Stimulated activated CD8-positive, alpha-beta memory T cell treated with anti-CD3 and anti-CD28 coated beads, Interleukin-4, amount 100 ng/mL, for 4 hours (primary cell): ENCODE measurements at places on chromosomes 1 and 21.
A peak's percentile ranks its signal among the peaks of the same experiment; 100 is the strongest.

- peak; percentile 7 for DNase-seq
Observed at GRCh38 chr1:159197561-159198557, 6.8 kb upstream of the ACKR1 start.

DNA sequence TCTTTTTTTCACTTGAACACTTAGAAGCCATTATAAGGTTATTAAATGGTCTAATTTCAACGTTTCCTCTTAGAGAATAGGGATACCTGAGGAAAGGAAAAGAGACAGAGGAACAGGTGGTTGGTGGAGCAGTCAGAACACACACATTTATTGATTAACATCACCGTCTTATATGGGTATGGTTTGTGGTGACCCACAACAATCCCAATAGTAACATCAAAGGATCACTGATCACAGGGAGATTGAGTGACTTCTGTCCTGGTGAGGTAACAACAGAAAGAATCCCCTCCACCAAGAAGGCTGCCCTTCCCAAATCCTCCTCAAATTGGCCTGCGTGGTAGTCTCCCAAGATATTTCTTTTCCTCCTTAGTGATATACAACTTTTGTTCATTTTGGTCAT lies 474.0 kb downstream of the PLPP3 start:
- no peak for DNase-seq

DNA sequence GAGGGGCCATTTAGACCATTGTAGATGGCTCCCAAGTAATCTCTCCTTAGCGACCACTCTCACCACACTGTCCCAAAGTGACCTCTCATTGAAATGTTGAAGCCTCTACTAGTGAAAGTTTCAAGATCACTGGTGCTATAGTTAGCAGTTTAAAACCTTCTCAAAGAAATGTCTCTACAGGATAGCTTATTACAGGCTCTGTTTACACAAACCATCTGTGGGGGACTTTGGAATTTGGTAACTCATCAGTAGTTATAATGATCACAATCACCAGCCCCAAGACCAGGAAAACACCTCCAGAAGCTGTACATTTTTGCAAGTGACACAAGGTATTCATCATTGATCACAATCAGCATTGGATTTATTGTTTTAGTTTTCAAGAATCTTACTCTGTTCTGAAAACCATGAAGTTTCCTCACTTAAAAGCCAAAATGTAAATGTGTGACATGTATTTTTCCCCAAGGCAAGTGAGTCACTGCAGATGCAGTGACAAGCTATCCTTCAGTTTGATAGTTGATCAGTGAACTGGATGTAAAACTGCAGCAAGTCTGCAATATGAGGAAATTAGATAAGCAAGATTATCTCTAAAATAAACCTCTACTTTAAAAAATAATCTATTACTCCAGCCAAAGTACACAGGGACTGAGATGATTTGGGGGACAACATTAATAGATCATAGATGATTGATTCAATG lies 41.9 kb downstream of the C21orf91 start:
- DNase-seq: no peak

DNA sequence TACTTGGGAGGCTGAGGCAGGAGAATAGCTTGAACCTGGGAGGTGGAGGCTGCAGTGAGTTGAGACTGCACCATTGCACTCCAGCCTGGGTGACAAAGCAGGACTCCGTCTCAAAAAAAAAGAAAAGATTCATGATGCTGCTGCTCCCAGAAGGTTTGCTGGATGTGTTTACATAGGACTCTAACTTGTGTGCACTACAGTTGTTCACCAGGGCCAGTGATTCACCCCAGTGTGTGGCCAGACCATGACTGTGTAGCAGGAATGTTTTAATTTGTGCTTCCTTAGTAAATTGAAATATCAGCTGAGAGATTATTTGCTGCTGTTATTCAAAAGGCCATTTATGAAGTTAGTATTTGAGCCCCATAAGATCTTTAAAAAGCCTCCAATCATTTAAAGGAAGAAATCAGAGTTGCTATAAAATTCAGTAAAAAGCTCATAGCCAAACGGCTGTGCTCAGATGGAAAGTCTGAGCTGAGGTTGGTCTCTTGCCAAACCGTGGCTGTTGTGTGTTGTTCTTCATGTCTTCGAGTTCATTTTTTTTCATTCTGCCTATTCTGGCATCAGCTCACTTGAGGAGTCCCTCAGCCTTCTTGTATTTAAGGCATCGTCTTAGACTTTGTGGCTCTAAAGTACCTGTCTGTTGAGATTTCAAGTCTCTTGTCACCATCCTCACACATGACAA lies 18.1 kb upstream of the PGD start:
- DNase-seq: no peak

DNA sequence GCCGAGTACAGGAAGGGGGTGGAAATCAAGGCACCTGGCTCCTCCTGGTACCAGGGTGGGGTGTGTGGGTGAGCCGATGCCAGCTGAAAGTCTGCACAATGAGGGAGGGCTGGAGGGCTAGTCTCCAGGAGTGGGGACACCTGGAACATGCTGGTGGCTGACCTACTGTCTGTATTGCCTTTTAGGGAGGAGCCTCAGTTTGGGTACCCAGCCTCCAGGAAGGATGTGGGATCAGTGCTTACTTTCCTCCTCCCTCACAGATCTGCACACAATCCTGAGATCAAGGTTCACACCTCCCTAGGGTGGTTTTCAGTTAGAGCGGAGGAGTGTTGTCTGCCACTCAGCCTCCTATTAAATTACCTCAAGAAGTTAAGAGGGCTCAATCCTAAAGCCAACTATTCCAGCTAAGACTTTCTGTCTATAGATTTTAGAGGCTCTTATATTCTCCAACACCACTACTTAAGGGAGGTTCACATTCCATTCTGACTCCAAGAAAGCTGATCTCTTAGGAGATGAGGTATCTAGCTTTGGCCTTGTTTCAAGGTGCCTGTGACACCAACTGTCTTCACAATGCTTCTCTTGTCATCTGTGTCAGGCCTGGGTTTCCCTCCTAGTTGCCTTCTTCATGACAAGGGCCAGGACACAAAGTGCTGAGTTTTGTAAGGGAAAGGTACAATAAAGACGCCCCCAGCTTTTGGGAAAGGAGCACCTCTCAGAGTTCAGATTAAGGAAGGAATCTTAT lies 15.7 kb downstream of the SSR2 start:
- DNase-seq: no peak

GRCh38 chr1:79325705-79326104 lies 319.2 kb upstream of the ADGRL4 start:
- DNase-seq: no peak

DNA sequence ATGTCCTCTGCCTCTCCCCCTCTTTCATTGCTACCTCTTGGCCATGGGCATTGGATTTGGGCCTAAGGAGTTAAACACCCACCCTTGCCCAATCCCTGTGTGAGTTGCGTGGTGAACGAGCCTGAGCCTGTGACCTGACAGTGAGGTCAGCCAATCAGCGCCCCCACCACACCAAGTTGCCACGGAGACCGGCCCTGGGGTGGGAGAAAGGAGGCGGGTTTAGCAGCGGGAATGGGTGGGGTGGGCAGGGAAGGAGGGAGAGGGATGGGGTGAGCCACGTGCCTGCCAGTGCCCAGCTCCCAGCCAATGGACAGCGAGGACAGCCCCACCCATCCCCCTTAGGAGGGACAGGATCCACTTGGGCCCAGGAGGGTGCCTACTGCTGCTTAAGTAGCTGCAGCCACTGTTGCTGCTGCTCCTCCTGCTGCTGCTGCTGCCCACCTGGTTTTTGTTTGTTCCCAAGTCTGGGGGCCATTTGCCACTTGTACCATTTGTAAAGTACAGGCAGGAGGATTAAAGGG lies 9.5 kb downstream of the ZBTB7B start:
- DNase-seq: no peak

DNA sequence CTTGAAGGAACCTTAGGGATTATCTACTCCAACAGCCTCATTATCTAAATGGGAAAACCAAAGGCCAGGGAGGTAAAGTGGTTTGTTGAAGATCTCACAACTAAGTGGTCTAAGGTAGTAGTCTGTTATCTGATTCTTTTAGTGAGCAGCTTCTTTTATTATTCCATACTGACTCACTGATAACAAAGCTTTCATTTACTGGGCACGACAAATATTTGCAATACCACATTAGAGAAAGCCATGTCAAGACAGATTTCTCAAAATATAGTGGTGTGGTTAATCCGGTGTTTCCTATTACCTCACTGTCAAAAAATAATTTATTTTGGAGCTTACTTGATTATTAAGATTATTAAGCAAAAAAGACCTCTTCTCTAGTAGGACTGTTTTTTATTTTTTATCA lies 369.1 kb downstream of the S1PR1 start:
- DNase-seq: no peak

DNA sequence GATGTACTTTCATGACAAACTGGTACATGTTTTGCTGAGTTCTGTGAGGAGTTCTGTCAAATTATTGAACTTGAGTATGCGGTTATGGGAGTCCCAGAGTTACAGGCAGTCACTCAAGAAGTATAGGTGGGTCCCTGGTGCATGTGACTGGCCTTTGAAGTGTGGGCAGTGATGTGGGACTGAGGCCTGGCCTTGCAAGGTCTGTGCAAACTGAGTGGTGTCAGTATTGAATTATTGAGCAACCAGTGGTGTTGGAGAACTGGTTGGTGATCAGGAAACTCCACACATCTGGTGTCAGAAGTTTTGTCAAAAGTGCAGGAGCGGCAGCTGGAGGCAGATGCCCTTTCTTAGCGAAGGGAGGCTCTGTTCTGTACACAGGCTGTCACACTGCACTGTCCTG lies 5.2 kb downstream of the ZNF678 start:
- no peak for DNase-seq

DNA sequence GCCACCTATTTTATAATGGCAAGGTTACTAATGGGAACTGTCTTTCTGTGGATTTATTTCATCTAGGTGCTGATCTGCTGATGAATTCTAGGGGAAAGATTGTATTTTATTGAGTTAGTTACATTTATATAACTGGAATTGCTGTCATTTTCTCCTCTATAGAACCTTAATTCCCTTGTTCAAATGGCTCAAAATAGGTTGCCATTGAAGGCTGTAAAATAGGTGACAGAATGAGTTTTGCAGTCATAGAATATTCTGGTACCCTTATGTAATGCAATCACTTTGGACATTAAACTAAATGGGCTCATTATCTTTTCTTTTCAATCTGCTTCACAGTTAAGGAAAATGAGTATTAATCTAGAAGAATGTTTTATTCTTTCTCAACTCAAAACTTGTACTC lies 131.0 kb downstream of the CTH start:
- DNase-seq: no peak

- no peak for DNase-seq
Observed at GRCh38 chr1:104765085-104765484, 1015.4 kb downstream of the AMY1C start.

DNA sequence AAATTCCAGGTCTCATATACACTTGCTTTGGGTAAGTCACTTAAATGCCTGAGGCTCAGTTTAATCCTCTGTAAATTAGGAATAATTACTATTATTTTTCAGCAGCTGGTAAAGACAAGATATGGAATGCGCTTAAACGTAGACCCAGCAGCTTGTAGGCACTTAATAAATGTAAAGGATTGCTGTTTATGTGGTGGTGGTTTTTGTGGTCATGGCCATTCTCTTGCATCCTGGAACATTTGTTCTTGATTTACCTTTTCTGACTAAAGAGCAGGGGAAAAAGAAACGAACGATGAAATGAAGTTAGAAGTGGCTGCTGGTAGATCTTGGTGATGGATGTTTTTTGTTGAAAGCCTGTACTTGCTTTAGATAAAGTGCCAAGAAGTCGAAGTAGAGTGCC lies 195.0 kb upstream of the FOXD3 start:
- DNase-seq: no peak

DNA sequence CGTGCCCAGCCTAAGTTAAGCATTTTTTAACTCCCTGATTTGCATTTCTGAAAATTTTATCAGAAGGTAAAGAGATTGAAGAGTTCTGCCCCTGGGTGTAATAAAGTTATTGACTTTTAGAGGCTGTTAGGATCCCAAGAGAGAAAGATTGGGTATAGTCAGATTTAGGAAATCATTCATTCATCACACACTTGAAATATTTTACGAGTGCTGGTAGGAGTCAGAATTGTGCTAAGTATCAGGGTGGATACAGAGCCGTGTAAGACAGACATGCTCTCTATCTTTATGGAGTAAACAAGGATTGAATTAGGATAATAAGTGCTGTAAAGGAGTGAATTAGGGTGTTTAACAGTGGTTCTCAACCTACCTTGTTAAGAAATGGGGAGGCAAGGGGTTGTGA lies 3.0 kb downstream of the SZT2 start:
- DNase-seq: no peak

GRCh38 chr1:214271174-214271858 lies 9.6 kb upstream of the SMYD2 start:
- DNase-seq: no peak

- no peak for DNase-seq
Observed at GRCh38 chr1:167515893-167516321, 2.4 kb downstream of the CD247 start.

- DNase-seq: no peak
Observed at GRCh38 chr1:94737124-94737998, 82.8 kb upstream of the SLC44A3 start.

GRCh38 chr1:92480813-92481598 lies 5.7 kb downstream of the GFI1 start:
- no peak for DNase-seq

DNA sequence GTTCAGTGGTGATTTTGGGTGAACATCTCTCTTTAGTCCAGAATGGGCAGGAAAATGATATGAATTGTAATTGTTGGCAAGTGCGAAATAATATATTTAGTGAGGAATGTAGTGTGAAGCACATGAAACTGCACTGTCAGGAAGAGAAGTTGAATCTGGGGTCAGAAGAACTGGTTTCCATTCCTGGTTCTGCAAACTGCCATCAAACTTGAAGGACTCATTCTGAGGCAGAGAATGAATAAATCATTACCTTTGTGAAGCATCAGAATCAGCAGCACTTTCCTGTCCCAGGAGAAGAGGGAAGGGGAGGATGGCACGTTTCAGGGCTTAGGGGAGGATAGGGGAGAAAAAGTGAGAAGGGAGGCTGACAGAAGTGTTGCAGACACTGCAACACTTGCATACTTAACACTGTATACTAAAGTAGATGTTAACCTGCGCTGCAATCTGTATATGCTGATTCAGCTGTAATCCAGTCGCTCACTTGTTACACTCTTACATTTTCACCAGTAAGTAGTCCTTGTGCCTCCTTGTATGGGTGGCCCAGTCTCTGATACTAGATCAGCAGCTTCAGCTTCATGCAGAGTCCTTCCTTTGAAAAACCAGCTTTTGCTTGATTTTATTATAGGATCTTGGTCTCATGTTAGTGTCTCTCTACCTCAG lies 10.5 kb upstream of the RPTN start:
- no peak for DNase-seq

- no peak for DNase-seq
Observed at GRCh38 chr1:74579425-74579824, 67.0 kb upstream of the LRRC53 start.

GRCh38 chr1:172895050-172895460 lies 155.7 kb downstream of the TNFSF18 start:
- no peak for DNase-seq

DNA sequence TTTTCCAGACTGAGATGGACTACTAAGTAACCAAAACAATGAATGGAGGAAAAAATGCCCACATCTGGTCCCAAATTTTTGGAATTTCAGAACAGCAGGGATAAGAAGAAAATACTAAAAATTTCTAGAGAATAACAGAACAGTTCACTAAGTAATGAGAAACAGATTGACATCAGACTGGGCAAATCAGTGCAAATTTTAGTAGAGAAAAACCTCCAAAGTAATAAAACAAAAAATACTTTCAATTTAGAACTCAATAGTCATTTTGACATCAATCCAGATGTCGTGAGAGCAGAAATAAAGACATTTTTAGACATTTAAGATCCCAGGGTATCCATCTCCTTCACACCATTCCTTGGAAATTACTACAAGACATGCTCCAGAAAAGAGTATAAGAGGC lies 39.3 kb downstream of the CRP start:
- DNase-seq: no peak

GRCh38 chr1:1434131-1434823 lies 1.2 kb upstream of the VWA1 start:
- no peak for DNase-seq
